ENCODE measurements at places on chromosomes 5 and 9. TPM values are rescaled to one million over a fixed set of nuclear protein-coding genes. Genes with fewer than 3 reads are reported as not detected.

The MARCHF11 gene
- total RNA-seq: 0.30 TPM

DNA sequence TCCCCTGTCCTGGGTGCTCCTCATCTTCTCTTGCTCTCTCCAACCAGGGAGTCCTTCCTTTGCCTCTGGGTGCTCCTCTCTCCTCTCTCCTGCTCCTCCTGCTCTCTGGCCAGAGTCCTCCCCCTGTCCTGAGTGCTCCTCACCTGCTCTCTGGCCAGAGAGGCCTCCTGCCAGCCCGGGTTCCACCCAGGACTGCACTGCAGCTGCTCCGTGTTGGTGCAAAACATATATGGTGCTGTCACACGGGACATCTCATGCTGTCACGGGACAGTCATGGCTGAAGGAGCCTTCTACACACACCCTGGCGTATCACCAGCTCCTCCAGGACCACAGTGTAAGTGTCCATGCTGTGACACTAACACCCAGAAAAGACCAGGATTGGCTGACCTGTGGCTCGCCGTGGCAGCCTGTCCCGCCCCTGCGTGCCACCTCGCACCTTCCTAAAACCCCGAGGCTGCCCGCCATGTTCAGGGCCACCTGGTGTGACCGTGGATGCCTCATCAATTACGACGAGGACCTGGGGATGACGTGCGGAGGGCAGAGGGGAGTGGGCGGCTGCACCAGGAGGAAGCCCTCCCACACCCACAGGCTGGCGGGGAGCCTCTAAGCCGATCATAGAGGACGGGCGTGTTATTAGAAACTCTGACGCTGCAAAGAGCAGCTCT lies 27.9 kb upstream of the SLC6A3 start:
- DNase-seq: no peak

The ZBTB5 gene
- total RNA-seq: 14.1 TPM

DNA sequence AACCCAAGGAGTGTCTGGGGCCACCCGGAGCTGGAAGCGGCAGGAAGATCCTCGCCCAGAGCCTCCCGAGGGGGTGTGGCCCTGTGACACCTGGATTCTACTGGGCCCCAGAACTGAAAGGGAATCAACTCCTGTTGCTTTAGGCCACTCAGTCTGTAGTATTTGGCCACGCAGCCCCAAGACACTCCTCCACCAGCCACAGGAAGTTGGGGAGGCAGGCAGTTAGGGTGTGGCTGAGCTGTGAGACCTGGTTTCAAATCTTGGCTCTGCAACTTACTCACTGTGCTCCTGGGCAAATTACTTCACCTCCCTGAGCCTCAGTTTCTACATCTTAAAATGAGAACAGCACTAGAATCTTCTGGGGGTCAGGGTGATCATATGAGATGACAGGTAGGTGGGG lies 119.8 kb upstream of the PPP1R26 start:
- no peak for DNase-seq

The EIF4E1B gene
- total RNA-seq: not detected

GRCh38 chr5:156174225-156174624 lies 152.7 kb upstream of the SGCD start:
- DNase-seq: no peak

The PRDM9 gene
- total RNA-seq: not detected

The PCDHA8 gene
- total RNA-seq: not detected

DNA sequence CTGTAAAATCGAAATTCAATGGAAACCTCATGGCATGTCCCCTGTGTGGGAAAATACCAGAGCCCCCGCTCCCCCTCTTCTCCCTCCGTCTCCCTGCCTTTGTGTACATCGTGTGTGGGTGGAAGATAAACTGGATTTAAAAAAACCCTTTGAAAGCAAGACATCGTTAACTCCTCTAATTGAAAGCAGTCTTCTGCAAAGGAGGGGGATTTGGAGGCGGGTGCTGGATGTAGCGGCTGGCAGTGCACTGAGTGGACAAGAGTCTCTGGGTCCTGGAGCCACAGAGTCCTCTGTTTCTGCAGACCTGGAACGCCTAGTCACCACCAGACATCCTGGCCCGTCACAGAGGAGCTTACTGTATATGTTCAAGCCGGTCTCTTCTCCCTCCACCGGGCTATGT lies 169.4 kb downstream of the PAPPA start:
- DNase-seq: no peak

DNA sequence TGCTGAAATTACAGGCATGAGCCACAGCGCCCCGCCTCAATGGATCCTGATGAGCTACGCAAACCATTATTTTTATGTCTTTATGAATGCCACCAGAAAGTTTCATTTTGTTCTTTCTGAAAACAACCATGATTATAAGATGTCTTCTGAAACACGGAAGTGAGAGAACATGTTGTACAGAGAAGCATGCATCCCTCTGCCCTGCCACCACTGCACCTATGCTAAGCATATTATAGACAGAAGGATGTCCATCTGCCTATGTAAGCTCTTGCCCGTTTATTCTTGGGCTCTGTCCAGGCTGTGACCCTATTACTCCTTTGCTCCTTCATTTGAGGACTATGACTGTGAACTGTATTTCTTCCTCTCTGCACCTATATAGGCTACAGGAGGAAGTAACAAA lies 74.3 kb downstream of the GRAMD2B start:
- no peak for DNase-seq

- DNase-seq: peak; percentile 99
Observed at GRCh38 chr9:107213561-107214028, 69.5 kb upstream of the RAD23B start.

The CYLC2 gene
- total RNA-seq: not detected

The FOXD4L5 gene
- total RNA-seq: 0.07 TPM

The C5orf58 gene
- not detected for total RNA-seq

The CD274 gene
- 31.2 TPM for total RNA-seq

DNA sequence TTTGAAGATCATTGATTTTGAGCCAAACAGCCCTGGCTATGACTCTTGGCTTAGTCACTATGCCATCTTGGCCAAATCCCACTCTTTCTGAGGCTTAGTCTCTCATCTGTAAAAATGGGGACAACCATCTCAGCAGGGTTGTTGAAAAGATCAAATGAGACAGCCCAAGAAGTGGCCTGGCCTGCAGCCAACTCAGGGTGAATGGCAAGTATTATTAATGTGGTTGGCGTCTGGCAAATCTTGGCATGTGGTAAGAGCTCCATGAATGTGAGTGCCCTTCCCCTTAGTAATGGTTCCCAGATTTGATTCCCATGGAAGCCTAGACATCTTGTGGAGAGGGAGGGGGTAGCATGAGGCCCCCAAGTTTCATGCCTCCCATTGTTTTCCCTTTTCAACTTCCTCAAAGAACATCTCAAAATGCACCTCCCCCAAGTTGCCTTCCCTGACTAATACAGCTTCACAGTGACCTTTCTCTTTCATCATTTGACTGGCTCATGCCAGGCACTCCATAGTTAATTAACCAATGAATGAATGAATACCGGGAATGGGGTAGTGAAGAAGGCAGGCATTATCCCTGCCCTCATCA lies 11.8 kb upstream of the TGFBI start:
- DNase-seq: peak; percentile 100

- no peak for DNase-seq
Observed at GRCh38 chr5:121151534-121151933, 687.4 kb downstream of the PRR16 start.

GRCh38 chr9:116234081-116234480 lies 80.5 kb downstream of the PAPPA start:
- peak; percentile 96 for DNase-seq

DNA sequence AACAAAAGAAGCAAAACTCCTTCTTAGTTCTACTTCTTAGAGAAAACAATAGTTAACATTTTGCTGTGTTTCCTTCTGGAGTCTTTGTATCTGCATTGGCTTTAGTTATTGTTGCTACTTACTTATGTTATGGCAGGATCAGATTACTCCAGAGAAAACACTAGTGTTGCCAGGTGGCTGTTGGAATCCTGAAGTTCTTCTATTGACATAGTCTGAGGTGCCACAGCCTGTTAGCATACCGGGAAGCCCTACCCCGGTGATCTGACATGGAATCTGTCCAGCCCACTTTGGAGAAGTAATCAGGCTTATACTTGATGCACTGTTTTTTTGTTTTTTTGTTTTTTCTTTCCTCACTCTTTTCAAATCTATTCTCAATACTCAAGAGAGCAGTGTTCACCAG lies 68.5 kb upstream of the CEP78 start:
- DNase-seq: peak; percentile 15

DNA sequence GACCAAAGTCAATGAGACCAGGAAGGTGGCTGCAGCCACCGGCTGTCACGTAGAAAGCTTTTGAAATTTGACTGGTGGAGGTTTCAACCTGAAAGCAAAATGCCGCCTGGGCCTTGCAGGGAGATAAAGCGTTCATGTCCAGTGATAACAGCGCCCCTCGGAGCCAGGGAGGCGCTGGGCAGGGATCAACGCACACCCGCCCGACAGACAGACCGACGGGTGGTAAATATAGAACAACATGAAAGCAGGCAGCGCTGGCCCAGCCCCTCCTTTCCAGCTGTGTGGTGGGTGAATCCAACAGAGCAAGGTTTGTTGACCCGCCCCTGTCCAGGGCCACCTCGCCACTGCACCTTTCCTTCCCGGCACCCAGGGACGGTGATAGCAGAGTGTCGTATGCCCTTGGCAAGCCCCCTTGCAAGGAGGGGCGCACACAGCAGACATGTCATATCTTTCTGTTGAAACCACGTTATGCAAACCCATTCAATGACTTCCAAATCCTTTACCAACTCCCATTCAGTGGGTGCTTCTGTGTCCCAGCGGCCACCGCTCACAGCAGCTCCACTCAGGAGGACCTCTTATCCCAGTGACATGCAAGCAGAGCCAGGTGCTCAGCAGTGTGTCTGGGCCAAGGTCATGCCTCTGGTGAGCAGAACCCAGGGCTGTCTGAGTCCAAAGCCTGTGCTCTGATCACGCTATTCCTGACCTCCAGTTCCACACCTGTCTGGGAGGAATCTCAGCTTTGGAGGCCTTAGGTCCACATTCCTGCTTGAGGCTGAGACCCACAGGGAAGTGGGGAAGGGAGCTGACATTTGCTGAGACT lies 38.7 kb downstream of the NKX2-5 start:
- DNase-seq: no peak

The EXD3 gene
- total RNA-seq: 2.7 TPM

DNA sequence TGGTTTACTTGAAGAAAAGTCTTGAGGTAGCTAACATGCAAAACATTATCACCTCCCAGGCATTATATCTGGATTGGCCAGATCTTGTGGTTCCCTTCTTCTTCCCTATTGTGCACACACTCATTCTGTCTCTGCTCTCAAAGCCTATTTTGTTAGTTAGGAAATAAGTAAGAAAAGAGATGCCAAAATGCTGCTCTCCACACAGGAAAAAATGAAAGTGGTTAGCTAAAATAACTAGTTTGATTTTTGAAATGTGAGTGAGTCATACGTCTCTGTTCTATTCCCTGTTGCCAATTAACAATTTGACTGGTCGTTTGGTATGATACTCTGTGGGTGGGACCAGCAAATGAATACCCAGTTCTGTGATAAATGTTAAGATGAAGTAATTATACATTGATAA lies 28.1 kb downstream of the LMNB1 start:
- DNase-seq: peak; percentile 21

DNA sequence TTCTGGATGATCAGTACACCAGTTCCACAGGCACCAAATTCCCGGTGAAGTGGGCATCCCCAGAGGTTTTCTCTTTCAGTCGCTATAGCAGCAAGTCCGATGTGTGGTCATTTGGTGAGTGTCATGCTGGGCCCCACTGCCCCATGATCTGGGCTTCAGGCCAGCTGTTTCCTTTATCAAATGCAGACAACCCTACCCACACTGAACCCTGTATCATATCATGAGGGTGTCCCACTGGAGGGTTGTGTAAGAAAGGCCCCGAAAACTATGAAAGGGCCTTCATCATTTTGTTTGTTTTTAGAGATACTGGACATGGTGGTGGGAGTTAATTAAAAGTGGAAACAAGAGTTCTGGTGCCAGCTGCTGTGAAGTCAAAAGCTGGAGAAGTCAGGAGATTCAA lies 20.0 kb upstream of the CYFIP2 start:
- DNase-seq: no peak

DNA sequence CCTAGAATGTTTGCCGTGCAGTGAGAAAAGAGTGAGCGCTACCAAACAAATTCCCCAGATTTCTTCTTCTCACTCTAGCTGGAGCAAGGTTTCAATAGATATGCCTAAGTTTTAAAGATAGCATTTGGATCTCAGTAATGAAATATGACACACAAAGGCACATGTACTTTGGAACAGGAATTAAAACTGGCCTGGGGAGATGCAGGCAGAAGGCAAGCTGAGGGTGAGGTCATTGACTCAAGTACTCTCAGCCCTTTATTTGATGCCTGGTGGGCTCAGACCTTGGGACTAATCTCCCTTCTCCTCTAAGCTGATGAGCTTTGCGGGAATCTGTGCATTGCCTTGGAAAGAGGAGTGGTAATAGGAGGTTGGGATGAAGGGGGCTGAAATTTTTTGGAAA lies 323.3 kb upstream of the SLC30A5 start:
- no peak for DNase-seq

- no peak for DNase-seq
Observed at GRCh38 chr5:158039911-158040347, 181.0 kb upstream of the CLINT1 start.

The CRHBP gene
- not detected for total RNA-seq

DNA sequence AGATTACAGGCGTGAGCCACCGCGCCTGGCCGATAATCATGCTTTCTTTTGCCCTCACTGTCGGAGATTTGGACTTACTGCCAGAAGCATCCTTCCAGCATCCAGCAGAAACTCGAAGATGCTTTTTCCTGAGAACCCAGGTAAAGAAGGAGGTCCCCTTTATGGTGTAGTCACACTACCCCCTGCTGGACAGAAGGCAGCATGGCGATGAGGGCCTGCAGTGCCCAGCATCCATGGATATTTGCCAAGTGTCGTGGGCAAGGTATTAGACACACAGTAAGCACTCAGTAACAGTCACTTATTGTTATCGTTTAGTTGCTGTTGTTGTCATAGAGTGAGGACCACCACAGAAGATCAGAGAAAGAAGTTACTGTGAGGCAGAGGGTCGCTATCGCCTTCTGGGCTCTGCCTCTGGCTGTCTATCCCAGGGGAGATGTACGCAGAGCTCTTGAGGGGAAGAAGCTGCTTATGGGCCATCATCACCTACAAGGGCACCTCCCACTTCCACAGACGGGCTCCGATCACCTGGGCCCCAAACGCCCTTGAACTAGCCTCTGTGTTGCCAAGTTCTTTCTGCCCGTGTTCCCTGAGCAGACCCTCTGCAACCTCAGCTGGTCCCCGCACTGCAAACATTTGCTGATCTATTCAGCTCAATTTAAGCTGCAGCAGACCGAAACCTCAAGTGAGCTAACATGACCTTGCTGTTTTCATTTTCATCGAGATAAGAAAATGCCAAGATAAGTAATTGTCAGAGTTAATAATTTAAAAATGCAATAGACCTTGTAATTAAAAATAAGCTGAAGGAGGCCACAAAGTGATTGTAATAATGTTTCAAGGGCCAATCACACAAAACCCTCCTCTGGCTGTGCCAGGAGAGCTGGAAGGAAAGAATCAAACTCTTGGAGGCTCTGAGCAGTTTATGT lies 23.9 kb downstream of the C5orf15 start:
- peak; percentile 57 for DNase-seq

GRCh38 chr5:149152317-149152746 lies 11.0 kb downstream of the ABLIM3 start:
- peak; percentile 77 for DNase-seq

- DNase-seq: no peak
Observed at GRCh38 chr9:92725766-92726165, 38.9 kb downstream of the BICD2 start.

- no peak for DNase-seq
Observed at GRCh38 chr5:149054416-149054815, 8.4 kb downstream of the SH3TC2 start.

The PHYHD1 gene
- total RNA-seq: not detected
